ENCODE measurements at places on chromosomes 12 and 14. TPM values are rescaled to one million over a fixed set of nuclear protein-coding genes. Genes with fewer than 3 reads are reported as not detected.
A peak's percentile ranks its signal among the peaks of the same experiment; 100 is the strongest.

GRCh38 chr12:11868027-11868426 is 202.7 kb upstream of the BCL2L14 start:
- peak; percentile 32 for DNase-seq

DNA sequence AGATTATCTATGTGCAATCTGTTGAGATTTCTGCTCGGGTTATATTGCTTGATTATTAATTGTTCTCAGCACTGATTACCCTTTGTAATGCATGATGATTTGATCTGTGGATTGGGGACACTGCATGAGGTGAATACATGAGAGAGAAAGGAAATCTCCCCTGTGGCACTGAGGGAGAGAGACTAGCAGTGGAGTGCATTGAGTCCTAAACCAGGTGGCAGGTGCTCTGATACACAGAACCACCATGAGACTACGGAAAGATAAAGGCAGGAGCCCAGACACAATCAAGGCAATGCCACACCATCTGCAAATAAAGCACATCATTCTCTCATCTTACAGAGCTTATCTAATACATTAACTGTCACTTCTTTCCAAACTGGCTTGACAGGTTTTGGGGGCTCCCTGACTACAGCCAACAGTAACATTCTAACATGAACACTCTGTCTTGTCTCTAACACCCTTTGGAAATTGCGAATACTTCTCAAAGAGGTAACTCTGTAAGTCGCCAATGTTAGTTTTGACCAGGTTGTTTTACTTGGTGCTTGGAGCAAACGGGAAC is 37.6 kb upstream of the TSPAN8 start:
- DNase-seq = no peak

DNA sequence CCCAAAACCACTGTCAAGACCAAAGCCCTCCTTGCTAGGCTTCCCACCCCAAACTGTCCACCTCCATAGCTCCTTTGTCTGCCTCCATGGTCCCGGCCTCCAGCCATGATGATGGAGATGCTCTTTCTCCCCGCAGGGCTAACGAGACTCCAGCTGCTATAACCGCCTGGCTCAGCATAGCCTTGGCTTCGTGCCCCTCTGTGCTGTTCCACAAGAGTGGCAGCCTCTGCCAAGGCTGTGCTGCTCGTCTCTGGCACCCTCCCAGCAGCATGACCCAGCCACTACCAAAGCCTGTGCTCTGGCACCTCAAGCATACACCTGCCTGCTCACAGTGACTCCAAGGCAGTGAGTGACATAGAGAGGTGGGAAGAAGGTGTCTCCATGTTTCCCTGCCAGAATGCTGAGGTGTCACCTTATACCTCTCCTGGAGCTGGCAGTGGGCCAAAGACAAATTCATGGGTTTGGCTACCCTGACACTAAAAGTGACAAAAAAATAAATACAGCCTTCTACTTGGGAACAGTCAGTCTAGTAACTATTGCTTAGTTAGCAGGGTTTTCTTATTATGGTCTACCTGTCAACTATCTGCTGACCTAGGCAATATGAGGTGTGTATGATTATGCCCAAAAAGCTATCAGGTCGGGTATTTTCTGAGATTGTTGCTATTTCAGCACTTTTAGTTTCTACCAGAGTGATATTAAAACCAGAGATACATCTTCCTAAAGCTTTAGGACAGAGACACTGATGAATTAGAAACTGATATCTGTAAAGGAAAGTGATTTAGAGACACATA is 16.1 kb upstream of the KRT73 start:
- DNase-seq = no peak

Gene PLEKHA5
- 0.69 TPM for total RNA-seq

DNA sequence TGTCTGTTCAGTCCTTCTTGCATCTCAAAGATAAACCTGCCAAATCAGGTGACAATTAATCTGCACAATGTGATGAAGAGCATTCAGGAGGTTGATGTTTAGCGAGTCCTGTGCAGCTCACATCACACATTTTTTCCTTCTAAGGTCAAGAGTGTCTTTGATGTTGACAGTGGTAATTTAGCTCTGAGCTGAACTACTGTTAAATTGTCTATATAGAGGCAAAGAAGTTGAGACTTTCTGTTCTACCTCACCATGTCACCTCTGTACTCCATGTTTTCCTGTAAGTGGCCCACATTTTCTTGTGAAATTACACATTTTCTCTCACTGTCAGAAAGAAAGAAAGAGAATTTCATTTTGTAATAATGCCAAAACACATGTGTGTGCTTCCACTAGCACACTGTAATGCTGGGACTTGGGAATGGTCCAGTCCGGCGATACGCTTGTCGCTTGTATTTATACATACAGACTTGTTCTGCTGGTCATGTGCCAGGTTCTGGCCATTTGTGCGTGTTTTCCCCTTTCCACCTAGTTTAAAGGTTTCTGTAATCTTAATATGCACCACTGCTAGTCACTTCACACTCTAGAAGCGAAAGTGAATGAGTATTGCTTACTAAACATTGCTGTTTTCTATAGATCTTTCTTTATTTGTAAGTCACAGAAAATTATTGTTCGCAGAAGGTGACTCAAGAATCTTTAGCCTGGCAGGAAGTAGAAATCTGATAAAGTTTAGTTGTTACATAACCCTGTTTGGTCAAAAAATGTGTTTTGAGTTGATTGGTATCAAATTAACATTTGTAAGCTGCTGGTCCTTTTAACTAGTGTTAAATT is 328.9 kb downstream of the TMTC2 start:
- DNase-seq = peak; percentile 5

DNA sequence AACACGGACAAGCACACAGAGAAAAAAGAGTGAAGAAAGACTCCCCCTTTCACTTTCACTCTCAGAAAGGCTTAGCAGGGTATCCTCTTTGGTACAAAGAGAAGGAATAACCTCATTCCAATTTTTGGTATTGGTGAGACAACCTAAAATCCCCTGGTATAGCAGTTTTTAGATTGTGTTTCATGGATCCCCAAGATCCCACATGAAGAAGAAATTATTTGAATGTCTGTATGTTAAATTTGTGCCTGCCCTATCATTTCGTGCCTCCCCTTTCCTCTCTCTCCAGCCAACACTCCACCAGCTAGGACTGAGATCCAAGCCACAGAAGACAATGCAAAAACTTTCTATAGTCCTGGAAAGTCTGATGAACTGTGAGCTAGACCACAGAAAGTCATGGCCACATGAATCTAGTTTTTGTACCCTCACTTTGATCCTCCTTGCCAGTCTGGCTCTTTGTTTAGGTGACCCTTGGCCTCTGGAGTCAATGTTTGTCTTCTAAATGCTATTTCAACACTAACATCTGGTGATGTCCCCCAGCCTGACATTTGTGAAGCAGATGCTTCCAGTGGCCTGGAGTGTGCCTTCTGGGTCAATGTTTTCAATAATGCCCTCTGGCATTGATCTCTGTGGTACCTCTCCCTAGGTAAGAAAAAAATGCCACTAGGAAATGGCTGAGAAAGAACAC is 181.9 kb upstream of the BMP4 start:
- DNase-seq = no peak

- DNase-seq = no peak
These were observed 157.4 kb downstream of the DACT1 start for GRCh38 chr14:58794993-58795762.

Gene ACOT6
- total RNA-seq = not detected

DNA sequence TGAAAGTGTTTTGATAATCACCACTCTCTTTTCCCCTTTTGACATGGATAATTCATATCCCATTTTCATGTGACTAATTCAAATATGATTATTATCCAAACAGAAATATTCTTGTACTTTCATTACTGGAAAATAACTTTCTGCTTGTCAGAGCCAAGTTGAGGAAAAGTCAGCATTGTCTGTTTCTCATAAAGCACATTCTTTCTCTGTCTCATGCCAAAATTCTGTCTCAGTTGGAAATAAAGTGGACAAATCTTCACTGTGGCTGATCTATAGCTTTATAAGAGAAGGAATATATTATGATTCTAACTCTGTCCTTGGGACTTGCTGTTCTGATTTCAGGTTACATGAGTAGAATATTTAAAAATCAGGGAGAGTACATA is 22.7 kb upstream of the PRICKLE1 start:
- DNase-seq = no peak

Gene SYNJ2BP
- 7.3 TPM for total RNA-seq

GRCh38 chr12:31835276-31835882 is 106.6 kb upstream of the AMN1 start:
- no peak for DNase-seq

DNA sequence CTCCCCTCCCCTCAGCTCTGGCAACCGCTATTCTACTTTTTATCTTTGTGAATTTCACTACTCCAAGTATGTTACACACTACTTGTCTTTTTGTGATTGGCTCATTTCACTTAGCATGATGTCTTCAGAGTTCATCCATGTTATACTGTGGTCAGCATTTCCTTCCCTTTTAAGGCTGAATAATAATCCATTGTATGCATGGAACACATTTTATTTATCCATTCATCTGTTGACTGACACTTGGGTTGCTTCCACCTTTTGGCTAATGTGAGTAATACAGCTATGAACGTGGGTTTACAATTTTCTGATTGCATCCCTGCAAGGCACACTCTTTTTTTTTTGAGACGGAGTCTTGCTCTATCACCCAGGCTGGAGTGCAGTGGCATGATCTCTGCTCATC is 53.0 kb upstream of the FUT8 start:
- DNase-seq = no peak

DNA sequence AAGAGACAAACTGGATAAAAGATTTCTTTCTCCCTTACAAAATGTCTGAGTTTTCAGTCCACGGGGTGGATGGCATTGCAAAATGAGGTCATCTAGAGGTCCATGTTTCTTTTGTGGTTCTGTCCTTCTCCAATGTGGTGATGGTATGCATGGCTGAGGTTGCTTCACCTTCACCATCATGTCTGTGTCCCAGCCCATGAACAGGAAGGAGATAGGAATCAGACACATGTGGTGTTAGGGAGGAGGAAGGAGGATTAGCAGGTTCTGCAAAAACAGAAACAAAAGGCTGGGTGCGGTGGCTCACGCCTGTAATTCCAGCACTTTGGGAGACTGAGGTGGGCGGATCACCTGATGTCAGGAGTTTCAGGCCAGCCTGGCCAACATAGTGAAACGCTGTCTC is 11.0 kb upstream of the AEBP2 start:
- DNase-seq = no peak

GRCh38 chr14:89260898-89261297 is 156.1 kb downstream of the FOXN3 start:
- no peak for DNase-seq

DNA sequence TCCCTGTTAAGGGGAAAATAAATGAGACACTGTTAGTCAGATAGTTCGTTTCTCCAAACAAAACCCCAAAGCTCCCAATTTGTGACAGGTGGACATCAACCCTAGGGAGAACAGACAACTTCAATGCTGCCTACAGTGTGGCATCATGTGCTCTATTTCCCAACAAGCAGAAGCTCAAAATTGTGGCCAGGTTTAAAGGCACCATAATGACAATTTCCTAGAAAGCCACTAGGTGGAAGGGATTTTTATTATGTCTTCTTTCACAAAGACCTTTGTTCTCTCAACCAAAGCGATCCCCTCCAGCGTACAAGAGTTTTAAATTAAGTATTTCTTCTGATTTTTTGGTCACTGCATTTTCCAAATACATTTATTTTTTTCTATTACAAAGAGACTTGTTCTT is 88.0 kb upstream of the MBIP start:
- DNase-seq = no peak

DNA sequence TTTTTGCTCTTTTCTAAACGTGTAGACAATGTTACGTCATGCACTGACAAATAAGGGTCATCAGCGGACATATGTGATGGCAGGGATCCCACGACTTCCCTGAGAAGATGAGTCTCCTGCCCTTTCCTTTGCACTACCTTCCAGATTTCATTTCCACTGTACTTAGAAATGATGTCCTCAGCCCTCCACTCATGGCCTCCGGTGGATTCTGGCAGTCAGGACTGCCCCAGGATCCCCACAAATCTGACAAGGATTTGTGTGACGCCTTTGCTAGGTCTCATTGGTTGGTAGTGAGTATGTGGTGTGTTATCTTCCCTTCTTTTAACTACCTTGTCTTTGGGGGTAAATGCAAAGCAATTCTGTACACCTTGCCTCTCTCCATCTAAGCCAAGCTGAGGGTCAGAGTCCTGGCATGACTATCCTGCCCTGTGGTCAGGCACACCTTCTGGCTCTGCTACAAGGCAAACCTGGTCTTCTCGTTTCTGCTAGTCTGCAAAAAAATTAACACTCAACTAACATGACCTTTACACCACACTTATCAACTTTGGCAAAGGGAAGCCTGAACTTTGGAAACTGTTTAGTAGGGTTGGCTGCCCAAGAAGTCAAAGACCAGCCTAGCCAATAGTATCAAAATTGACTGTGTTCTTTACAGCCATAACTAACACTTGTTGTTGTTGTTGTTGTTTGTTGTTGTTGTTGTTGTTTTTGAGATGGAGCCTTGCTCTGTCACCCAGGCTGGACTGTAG is 17.3 kb upstream of the DHRS4 start:
- no peak for DNase-seq

DNA sequence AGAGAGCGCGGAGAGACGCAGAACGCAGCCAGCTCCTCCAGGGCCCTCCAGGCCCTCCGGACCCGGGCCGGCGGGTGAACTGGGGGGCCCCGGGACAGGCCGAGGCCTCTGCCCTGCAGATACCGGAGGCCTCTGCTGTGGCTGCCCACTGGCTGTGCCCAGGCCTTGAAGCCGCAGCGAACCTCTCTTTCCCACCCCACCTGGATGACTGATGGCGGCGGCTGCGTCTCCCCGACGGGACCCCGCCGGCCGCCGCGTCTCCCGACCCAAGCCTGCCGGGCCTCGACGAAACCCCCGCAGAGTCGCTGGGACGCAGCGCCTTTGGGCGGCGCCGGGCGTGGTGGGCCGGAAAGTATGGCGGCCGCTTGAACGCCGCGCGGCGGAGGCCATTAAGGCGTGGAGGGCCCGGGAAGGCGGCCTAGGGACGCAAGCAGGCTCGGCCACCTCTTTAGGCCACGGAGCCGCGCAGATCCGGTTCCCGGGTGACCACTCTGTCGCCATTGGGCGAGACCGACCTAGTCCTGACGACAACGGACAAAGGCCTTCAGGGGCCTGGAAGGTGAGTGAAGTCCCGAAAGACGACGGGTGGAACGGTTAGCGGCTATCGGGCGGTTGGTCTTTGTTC is 8.4 kb upstream of the ERGIC2 start:
- no peak for DNase-seq

GRCh38 chr12:3523728-3524127 is 32.7 kb downstream of the PRMT8 start:
- no peak for DNase-seq

- DNase-seq = peak; percentile 73
These were observed at the start of gene PLEK2 for GRCh38 chr14:67411820-67412421. Gene PLEK2, minus strand, starts transcription at chr14:67412165. Its CDS starts 106 bp downstream, at chr14:67412059.

Gene ATP2B1
- total RNA-seq = 10.8 TPM

Gene NFE2
- not detected for total RNA-seq

GRCh38 chr12:43103866-43104265 is 448.1 kb downstream of the ADAMTS20 start:
- DNase-seq = no peak

Gene CDKN1B
- total RNA-seq = 35.9 TPM

Data from activated naive CD4-positive, alpha-beta T cell treated with anti-CD3 and anti-CD28 coated beads for 36 hours (primary cell).